Stimulated activated CD8-positive, alpha-beta memory T cell treated with anti-CD3 and anti-CD28 coated beads, Interleukin-2, amount 100 ng/mL, for 1 hour (primary cell): ENCODE measurements at places on chromosomes 13 and 19.

DNA sequence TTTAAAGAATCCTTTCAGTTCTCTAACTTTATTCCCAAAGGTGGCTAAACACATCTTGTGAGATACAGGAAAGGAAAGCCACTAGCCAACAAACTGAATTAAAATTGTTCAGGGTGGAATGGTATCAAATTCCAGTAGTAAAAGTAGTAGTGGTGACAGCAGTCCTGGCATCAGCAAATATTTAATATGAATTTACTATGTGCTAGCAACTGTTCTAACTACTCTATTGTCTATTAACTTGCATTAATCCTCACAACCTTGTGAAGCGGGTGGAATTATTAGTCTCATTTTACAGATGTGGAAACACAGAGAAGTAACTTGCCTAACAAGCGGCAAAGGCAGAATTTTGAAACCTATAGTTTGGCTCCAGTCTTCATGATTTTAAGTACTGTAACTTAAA is 130.1 kb downstream of the KLF12 start:
- no peak for DNase-seq

- no peak for DNase-seq
Measured at GRCh38 chr19:42155796-42156195, 23.6 kb upstream of the POU2F2 start.

DNA sequence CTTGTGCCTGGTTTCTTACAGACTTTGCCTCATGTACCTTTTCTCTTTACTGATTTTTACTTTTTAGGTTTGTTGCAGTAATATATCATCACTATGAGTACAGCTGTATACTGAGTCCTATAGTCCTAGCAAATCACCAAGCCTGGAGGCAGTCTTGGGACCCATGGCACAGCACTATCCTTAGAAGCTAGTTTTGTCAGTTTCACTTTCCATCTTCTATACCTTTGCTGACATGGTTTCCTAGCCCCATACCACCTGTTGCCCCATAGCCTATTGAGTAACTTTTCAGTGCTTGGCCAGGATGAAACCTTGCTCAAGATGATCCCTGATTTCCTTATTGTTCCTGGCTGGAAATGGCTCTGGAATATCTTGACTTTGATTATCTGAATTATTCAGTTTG is 826.4 kb downstream of the GPC5 start:
- DNase-seq, result no peak

GRCh38 chr13:108020027-108020426 is 195.3 kb downstream of the LIG4 start:
- no peak for DNase-seq

DNA sequence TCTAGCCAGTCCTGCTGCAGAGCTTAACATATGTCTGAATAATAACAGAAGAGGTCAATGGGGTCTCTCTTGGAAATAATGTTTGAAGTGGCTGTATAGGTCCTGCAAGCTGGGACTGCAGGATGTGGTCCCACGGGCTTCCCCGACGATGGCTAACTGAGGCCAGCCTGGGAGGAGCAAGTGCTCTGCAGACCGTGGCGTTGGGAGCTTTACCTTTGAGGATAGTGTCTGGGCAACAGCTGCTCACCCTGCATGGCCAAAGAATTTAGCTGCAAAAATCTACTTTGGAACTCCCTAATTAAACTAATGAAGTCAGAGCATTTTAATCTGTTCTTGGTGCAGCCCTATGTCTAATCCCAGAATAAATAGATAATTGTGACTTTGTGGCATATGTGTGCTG is 18.2 kb upstream of the AMER2 start:
- no peak for DNase-seq

DNA sequence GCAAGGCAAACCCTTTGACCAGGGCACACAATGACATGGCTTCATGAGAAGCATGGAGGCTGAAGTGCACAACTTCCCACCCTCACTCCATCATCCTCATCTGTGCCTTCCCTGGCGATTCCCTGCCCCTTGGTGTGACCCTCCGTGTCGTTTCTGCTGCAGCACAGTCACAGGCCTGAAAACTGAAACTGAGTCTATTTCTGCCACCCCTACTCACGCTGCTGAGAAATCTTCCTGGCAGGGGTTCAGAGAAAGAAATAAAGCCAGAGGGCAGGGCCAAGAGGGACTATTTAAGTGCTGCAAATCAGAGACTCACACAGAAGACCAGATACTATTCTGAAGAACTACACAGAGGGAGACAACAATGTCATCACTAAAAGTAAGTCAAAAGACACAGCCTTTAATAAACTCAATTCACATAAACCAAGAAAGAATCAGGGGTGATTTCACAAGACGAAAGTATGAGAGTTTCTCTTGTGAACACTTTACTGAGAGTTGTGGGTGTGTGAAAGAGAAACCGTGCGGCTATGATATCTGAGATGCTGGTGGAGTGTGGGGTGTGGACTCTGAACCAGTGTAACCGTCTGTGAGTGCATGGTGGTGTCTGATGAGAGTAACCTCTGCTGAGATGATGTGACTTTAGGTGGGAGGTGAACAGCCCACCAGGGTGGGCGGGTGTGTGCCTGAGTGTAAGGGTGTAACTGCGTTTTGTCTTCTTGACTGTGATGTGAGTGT is 23.5 kb downstream of the LGALS16 start:
- no peak for DNase-seq

GRCh38 chr19:37059142-37059541 is 19.1 kb upstream of the ZNF420 start:
- DNase-seq, result no peak

DNA sequence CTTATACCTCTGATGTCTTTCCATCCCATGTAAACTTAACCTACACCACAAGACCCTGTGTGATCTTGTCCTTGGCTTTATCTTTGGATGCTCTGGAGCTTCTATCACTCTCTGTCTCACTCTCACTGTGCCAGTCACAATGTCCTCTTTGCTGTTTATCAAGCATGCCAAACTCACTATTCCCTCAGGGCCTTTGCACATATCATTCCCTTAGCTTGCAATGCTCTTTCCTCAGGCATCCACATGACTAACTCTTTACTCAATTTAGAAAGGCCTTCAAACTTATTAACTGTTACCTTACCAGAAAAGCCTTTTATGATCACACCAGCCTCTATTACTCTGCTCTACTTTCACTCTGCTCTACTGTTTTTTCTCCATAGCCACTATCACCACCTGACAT is 354.1 kb downstream of the RFC3 start:
- DNase-seq, result no peak

DNA sequence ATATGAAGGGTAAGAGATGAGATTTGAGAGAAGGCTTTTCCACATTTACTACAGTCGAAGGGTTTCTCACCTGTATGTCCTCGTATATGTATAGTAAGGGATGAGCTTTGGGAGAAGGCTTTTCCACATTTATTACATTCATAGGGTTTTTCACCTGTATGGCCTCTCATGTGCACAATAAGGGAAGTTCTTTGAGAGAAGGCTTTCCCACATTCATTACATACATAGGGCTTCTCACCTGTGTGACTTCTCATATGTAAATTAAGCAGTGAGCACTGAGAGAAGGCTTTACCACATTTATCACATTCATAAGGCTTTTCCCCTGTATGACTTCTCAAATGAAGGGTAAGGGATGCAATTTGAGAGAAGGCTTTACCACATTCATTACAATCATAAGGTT is 41.8 kb downstream of the ZNF527 start:
- no peak for DNase-seq

DNA sequence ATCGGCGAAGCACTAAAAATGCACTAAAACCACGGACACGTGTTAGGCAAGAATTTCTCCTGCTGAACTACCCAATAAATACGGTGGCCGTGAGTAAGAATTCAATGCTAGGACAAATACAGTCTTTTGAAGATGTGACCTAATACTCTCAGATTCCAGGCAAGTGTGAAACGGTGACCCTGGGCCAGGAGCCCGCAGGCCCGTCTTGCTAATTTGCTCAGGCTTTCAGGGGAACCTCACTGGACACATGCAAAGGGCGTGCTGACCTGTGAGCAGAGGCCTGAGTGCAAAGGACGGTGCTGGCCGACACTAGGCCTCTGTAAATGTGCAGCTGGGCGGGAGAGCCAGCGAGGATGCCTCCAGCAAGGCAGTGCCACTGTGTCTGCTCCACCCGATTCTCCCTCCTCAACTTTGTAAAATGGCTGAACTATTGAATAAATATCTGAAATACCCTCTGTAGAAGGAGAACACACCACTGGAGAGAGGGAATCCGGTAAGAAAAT is 70.1 kb downstream of the STK24 start:
- no peak for DNase-seq

DNA sequence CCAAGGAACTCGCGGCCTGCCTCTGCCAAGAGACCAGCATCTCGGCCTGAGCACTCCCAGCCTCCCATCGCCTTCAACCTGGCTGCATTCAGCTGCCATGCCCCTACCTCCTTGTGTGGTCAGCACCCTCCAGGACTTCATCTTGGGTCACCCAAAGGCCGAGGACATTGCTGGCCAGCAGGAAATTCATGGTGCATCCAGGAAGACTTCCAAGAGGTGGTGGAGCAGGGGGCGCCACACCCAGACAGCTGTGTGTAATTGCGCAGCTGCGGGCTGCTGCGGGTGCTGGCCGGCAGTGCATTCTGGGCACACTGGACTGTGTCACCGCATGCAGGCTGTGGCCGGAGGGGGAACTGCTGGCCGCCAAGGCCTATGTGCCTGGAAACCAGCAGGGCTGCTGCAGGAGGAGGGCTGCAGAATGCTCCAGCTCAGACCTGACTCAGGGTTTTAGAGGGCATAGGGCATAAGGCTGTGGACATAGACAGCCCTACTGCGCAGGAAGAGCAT is 164.3 kb upstream of the TUBA3C start:
- DNase-seq, result no peak

DNA sequence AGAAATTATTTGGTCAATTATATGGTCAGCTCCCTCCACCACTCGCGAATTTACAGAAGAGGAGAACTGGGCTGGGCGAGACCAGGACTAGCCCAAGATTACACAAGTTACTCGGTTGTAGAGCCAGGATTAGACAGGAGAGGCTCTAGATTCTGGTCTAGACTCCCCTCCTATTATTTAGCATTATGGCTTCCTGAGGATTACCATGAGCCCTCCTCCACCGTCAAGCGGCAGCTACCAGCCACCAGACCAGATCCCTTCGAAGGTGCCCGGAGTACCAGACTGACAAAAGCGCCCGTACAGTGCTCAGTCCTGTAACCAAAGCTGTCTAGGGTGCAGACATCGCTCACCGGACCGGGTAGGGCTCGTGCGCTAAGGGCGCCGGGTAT is 497 bp upstream of the MLNR start:
- no peak for DNase-seq

DNA sequence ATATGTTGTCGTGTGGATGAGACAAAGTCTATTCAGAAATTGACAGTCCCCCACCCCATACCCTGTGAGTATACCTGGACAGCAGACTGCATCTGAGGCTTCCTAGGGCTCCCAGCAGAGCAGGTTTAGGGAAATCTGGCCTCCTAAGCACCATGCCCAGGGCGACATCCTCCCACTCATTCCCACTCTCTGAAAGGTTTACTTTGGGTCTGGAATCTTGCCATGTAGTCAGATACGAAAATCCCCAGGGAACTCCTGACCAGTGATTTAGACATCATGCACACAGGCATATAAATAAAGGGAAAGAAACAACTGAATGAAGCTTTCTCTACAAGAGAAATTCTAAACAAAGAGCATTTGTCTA is 717 bp upstream of the NALCN start:
- DNase-seq, result no peak

DNA sequence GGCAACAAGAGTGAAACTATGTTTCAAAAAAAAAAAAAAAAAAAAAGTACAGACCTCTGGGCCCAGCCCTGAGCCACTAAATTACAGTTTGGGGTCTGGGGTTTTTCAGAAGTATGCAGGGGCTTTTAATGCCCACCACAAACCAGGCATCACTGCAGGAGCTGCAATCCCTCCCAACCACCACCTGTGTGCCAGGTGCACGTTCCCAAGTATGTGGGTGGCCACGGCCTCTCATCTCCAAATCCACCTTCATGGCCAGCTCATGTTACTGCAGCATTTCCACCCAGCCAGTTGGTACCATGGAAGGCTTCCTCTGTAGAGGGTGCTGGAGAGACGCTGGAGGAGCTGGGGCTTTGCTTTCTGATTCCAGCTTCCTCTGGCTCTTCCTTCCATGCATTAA is 26.5 kb downstream of the CEP89 start:
- no peak for DNase-seq

- DNase-seq, result no peak
Measured at GRCh38 chr19:41893899-41894298, 10.9 kb downstream of the ARHGEF1 start.

GRCh38 chr19:32178401-32178800 is 167.0 kb upstream of the ZNF507 start:
- DNase-seq, result no peak

DNA sequence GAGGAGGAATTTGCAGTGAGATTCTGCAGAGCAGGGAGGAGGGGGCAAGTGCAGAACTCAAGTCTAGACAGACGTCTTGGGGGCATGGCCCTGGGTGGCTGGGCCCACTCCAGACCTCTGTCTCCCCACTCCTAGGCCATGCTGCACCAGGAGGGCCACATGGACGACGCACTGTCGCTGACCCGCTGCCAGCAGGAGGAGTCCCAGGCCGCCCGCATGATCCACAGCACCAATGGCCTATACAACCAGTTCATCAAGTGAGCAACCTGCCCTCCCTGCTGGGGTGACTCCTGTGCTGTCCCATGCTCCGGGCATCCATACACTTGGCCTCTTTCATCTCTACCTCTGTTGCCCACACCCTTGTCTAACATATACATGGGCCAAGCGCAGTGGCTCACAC is 18.1 kb downstream of the RYR1 start:
- DNase-seq, result no peak

GRCh38 chr19:46713781-46714443 is 3.0 kb downstream of the PRKD2 start:
- DNase-seq, result peak; percentile 45

- no peak for DNase-seq
Measured at GRCh38 chr13:98201984-98202383, 24.9 kb upstream of the RNF113B start.

DNA sequence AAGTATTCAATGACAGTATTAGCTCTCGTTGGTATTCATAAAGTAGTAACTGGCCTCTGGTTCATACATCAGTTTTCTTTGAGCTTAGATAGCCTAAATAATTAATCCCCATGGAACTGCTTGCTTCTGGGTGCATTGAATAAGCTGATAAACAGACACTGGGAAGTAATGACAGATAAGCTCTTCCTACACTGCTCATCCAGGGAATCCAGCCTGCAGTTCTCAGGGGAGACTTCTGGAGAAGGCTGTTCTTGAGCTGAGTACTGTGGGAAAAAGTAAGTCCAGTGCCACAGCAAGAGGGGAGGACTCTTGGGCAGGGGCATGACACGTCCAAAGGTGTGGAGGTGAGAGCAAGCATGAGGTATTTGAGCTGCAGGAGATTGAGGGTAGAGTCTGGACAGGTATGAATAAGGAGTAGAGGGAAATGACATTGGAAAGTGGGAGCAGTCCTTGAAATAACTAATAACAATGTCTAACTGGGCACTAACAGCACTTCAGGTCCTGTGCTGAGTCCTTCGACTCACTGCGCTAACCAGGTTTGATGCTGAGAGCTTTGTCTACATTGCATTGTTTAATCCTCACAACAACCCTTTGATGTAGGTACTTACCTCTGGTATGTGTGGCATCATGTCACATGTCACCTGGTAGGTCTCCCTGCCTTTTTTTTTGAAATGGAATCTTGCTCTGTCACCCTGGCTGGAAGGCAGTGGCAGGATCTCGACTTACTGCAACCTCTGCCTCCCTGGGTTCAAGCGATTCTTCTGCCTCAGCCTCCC is 7.2 kb downstream of the GARRE1 start:
- DNase-seq, result no peak
